GM18507 (cell line): ENCODE measurements at places on chromosomes 2 and 18.
A peak's percentile ranks its signal among the peaks of the same experiment; 100 is the strongest.

GRCh38 chr18:6273423-6273822 is 141.3 kb downstream of the L3MBTL4 start:
- DNase-seq: no peak

DNA sequence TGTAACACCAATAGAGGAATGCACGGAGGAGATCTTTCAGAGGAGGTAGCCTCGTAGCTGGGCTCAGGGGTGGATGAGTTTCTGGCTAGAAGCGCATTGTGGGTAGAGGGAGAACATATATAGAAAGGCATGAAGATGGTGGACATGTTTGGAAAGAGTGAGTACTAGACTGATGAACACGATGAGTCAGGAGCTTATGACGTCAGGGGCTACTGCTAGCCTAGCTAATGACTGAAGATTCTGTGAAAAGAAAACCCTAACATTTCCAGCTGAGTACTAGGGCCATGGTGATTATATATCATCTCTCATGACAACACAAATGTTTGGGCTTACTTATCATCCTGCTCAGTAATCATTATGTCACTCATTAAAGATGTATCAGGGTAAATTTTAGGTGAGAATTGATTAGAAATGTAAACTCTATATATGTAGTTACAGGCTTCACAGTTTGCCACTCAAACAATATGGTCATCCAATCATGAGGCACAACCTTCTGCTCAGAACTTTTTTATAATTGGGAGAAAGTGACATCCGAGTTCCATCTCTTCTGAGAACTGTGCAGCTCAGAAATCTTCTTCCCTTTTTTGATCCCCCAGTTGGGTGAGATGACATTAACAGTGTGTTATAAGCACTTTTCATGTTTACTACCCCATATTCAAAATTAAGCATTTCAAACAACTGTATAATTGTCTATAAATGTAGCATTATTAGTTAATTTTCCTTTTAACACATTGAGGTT is 22.2 kb upstream of the IL1RN start:
- DNase-seq: no peak

GRCh38 chr2:79950526-79950925 is 354.0 kb downstream of the LRRTM1 start:
- DNase-seq: no peak

DNA sequence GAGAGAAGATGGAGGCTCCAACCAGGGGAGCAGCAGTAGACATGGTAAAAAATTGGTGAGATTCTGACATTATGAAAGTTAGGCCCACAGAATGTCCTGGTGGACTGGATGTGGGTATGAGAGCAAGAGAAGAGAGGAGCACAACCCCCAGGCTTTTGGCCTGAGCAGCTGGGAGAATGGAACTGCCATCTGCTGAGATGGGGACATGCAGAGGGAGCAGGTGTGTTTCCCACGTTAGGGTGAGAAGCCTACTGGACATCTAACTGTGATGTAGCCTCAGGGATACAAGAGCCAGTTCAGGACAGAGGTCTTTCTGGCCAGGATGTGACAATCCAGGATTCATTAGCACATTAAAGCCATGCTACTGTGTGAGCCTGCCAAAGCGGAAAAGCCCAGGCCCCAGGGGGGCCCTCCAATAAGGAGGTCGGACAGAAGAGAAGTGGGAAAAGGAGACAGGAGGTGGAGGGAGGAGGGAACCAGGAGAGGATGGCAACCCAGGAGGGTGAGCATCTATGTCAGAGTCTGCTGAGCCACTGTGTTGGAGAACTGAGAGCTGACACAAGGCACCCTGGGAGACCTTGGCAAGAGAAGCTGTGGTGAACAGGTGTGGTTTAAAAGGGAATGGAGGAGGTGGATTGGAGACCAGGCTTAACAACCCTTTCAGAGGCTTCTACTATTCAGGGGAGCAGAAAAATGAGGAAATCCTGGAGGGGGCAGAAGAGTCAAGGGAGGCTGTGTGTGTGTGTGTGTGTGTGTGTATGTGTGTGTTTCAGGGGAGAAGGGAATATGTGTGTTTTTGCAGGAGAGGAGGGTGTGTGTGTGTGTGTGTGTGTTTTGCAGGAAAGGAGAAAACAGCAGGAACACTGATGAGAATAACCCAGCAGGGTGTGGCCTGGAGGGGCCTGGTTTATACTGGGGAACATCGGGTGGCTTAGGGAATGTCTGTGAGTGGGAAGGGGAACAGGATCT is 10.5 kb downstream of the CYB5A start:
- no peak for DNase-seq

DNA sequence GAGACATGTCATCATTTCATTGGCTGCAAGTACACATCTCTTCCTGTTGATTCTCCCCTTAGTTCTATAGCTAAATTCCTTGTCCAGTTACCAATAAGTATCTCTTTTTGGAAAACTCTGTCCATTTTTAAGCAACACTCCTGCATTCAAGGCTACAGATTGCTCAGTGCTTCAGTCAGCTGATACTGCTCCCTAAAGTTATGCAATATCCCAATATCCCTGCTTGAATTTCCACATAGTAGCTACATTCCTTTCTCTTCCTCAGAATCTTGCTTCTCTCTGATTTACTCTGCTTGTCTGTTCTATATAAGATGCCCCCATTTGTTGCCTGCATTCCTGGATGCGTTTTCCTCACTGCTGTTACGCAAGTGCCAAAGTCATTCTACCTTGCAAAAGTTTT is 109.8 kb downstream of the PARD3B start:
- no peak for DNase-seq

DNA sequence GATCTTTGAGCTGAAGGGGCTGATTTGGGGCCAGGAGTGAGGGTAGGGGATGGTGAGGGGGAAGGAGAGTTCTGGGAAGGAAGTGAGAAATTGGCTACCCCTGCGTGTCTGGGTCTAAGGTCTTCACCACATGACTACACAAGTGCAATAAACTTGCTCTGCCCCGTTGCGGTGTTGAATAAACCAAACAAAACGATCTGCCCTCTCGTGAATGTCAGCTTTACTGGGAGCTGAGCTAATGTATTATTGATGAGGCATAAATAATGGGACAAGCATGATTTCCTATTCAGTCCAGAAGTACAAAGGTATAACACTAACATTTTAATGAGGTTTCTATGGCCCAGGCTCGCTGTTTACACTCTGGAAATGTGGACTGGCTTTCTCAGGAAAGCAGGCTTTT is 8.0 kb upstream of the CFAP221 start:
- no peak for DNase-seq

DNA sequence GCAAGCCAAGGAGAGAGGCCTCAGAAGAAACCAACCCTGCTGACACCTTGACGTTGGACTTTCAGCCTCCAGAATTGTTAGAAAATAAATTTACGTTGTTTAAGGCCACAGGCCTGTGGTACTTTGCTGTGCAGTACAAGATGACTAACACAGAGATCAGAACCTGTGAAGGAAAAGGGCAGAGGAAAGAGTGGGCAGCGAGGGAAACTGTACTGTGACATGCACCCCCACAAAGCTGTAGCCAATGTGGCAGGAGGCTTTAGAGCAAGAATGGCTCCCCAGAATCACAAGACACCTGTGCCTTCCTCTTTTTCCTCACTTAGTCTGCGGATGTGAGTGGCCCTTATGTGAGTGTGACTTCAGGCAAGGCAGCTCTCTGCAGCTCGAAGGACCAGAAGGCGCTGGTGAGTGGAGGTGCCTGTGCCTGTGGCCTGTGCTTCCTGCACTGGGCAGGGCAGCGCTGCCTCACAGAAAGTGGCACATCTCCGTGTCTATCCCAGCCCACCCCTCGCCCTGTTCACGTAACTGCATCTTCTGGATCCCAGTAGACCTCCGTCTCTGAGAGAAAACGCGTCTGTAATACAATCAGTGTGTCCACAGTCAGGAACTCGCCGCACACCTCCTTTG is 89.5 kb downstream of the MRPS9 start:
- no peak for DNase-seq

DNA sequence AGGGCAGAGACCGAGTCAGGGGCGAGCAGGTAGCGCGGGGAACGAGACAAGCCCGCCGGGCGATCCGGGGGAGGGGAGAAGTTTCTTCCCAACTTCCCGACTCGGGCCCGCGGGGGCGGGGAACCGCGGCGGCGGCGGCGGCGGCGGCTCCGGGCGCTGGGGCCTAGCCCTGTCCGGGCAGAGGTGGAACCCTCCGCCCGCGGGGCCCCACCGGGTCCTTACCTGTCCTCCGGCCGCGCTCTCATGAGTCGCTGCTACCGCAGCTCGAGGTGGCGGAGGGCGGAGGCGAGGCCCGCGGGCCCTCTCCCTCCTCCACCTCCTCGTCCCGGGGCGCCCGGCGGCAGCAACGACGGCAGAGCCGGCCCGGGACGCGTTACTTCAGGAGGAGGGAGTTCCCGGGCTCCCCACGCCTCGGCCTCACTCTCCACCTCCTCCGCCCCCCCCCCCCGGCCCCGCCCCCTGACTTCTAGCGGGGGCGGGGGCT is at the start of gene YES1:
Gene YES1, minus strand, starts transcription at position 351 of the 484 bp plus-strand sequence. CDS start 55,415 bp downstream, outside the sequence.
- peak; percentile 73 for DNase-seq

GRCh38 chr2:127371037-127371436 is 16.7 kb downstream of the MAP3K2 start:
- no peak for DNase-seq

DNA sequence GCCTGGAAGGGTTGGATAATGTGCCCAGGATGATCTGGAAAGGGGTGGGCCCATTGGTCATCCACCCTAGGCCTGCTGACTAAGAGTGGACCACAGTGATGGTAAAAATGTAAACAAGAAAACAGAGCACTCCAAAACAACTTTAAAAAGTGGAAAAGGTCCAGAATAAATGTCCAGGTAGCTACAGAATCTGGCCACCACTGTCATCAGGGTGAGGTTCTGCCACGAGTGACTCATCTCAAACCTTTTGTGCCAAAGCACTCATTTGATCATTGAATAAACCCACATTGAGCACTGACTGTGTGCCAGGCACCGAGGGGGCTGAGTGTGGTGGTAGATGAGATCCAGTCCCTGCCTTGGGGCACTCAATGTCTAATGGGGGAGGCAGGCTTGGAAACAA is 64.9 kb downstream of the EMX1 start:
- DNase-seq: no peak

GRCh38 chr2:39567507-39567906 is 98.2 kb upstream of the TMEM178A start:
- no peak for DNase-seq

DNA sequence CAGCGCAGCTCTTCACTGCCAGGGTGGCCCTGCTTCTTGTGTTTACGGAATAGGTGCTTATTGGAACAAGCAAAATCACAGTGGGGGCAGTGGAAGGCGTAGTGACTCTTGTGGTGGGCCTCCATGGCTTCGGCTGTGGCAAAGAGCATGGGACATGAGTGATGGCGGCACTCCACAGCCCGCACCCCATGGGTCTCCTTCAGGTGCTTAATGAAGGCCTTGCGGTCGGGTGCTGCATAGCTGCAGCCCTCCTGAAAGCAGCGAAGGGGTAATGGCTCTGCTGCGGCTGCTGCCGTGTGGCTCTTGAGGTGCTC is 10.7 kb downstream of the ZNF142 start:
- no peak for DNase-seq

- DNase-seq: no peak
Observed at GRCh38 chr2:211611061-211611518, 927.5 kb downstream of the ERBB4 start.

DNA sequence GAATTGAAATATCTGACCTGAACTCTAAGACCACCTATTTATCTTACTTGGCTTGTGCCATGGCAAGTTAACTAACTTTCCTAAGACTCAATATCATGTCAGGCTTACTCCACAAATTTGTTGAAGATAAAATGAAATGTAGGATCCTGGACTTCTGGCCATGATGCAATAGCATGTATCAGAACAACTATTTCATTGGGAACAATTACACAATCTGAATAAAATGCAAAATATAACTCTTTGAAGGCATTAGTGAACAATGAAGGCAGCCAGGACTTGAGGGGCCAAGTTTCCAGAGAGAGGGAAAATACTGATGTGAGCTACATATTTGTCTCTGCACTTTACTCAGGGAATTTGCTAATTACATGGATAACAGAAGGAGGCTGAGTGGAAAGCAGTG is 476.5 kb upstream of the ACVR2A start:
- DNase-seq: no peak

DNA sequence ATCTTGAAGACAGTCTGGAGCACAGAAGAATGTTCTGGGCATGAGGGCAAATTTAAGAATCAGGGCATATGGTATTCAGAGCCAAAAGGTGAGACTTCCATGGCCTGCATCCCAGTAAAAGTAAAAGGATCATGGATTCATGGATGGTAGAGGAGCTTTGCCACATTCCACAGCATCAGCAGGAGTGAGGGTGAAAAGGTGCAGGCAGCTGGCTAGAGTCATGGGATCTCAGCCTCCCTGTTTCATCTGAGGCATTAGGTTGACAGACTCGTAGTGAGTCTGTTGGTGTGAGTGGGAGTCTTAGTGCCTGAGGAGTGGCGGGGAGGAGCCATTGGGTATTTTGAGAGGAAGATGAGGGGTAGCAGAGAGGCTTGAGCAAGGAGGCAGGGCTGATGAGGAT is 301.6 kb downstream of the CYP26B1 start:
- DNase-seq: no peak

- DNase-seq: no peak
Observed at GRCh38 chr18:34880882-34881834, 160.1 kb upstream of the MAPRE2 start.
